Cortex of kidney (tissue), 1 donor: ENCODE measurements at places on chromosomes 3 and 15.

DNA sequence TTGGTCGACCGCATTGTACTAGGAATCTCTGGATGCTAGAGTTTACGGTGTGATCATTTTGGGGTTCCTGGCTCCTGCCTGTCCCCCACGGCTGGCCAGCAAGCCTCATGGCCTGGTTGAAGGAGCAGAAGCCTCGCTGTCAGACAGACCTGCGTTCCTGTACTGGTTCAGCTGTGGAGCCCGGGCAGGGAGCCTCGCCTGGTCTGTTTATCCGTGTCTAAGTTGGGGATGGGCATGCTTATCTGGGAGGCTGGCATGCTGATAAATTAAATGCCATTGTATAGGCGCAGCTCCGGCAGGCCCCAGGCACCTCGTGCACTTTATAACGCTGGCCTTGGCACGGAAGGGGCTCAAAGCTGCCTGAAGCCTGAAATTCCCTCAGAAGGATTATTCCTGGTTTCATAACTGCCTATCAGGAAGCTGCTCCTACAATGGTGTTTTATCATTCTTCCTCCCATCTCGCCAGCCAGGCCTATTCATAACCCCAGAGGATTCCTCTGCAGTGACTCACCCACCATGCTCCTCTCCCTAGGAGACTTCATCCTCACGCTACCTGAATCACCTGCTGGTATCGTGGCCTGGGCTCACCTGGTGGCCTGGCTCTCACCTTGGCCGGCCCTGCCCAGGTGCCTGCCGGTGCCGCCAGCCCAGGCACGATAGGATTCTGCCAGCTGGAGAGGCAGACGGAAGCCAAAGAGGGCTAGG, 110.9 kb downstream of the ASB7 start:
- no peak for DNase-seq

DNA sequence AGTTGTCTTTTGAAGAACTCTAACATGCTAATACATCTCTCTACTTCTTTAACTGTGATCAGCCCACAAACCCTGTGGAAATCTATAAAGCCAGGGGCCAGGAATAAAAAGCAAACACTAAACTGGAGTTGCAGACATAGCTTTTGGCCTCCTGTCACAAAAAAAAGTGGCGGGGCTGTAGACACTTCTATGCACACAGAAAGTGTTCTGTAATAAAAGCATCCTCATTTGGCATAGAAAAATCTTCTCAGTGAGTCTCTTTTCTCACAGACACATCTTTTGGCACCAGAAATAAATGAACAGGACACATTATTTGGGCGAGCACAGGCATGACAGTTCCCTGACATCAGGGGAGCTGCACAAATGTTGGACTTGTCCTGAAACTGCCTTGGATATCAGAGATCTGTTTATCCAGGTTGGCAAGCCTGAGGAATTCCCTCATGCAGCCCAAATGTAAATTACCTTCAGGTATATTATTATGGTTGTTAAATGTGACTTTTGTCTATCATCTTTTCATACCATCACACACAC, 355.4 kb downstream of the FGF12 start:
- no peak for DNase-seq

DNA sequence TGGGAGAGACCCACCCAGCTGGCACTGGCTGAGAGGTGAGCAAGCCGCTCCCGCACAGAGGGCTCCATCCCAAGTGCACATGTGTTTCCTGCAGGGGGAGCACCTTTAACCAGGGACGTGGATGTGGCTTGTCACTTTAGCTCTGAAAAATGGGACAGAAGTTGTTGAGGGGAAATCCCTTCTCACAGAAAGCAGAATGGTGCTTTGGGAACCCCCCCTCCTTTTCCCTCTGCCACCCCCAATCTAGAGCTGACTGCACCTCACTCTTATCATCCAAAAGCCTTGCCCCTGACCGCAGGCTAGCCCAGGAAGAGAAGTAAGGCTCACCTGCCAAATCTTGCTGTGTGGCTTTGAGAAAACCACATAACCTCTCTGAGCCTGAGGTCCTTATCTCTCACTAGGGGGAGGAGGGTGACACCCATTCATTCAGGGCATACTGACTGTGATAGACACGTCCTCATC, 77.9 kb downstream of the RPN1 start:
- no peak for DNase-seq

DNA sequence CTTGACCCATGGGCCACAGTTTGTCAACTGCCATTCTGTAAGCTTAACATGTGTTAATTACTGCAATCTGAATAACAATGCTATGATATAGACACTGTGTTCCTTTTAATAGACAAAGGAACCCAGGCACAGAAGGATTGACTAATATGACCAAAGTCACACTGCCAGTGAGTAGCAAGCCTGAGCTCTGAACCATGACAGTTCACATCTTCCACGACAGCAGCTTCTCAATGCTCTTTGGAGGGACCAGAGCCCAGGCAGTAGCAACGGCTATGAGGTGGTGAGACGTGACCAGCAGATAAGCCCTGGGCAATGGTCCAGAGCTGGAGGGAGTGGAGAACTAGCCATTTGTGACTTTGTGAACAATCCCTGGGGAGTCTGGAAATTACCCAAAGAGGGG, 19.4 kb downstream of the CA12 start:
- DNase-seq, result no peak

- DNase-seq, result no peak
Observed at GRCh38 chr3:115927197-115927596, 303.9 kb downstream of the GAP43 start.

DNA sequence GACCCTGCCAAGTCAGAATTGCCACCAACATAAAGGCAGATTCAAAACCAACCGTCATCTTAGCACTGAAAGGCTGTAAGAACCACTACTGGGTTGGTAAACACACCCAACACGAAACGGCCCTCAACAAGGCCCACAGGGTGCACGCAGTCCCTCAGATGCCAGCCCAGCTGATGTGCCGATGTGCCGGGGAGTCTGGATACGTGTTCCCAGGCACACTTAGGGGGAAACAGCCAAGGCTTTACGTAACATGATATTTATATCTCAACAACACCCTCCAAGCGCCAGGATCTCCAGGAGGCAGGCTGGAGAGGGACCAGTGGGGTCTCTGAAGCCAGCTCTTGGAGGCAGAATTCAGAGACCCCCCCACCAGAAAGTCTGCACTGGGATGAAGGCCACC, 14.2 kb downstream of the POC1A start:
- DNase-seq, result no peak

GRCh38 chr15:67280217-67280616, 25.6 kb downstream of the IQCH start:
- DNase-seq, result no peak

- DNase-seq, result no peak
Observed at GRCh38 chr15:52808441-52808840, 18.3 kb upstream of the ONECUT1 start.

GRCh38 chr3:150770681-150771080, 7.7 kb upstream of the SIAH2 start:
- DNase-seq, result no peak

GRCh38 chr3:28122227-28122626, 119.2 kb upstream of the CMC1 start:
- no peak for DNase-seq

DNA sequence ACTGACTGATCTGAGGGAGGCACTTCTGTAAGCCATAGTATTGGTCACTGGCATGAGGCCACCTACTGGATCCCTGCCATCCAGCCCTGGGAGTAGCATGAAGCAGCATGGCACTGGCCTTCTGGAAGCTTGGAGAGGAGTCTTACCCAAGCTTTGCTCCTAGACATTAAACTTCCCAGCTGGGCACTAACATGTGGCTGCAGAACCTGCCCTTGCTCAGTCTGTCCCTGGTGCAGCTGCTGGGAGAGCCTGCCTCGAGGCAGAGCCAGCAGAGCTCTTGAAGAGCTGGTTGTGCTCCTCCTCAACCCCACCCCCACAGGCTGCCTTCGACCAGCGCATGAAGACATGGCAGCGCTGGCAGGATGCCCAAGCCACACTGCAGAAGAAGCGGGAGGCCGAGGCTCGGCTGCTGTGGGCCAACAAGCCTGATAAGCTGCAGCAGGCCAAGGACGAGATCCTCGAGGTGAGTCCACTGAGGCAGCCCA, 17.1 kb upstream of the SNX22 start:
- DNase-seq, result no peak

DNA sequence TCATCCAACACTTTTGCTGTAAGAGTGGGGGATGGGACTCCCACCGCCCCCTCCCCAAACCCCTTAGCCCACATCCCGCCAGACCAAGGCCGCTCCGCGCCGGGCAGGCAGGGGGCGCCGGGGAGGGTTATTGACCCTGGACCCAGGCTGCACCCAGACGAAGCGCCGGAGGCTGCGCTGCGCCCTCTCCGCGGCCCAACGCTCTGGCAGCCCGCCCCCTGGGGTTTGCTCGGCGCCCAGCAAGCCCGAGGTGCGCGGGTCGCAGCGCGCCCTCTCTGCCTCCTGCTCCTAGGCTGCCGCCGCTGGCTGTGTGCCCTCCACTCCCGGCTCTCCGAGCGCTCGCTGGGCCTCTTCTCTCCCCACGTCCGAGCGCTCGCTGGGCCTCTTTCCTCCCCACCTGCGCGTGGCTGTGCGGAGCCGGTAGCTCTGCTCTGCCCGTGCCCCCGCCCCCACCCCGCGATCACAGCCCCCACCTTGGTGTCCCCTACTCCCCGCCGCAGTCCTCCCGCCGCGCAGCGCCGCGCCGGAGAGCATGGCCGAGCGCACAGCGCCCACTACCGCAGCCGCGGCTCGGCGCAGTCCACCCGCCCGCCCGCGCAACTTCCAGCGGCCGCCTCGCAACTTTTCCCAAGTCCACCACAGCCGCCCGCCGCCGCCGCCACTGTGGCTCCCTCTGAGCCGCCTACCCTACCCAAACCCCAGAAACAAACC, 1.2 kb downstream of the MECOM start:
- DNase-seq, result no peak

DNA sequence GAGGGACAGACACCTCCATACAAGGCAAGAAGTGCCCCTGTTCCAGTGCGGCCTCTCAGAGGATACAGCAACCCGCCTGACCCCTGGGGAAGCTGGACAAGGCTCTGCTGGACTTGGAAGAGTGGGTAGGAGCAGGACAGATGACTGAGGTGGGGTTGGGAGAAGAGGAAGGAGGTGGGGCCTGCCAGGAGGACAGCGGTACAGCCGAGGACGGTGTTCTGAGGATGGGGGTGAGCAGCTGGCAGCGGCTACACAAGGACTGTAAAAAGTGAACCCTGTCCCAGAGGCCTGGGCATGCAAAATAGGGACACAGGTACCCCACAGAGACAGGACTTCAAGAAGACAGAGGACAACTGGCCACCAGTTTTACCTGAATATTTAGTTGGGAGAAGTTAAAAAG, 23.5 kb upstream of the ELP6 start:
- no peak for DNase-seq

- DNase-seq, result no peak
Observed at GRCh38 chr3:5011555-5012256, 32.5 kb downstream of the BHLHE40 start.

GRCh38 chr3:126550488-126551051, 8.2 kb downstream of the C3orf22 start:
- DNase-seq, result no peak

GRCh38 chr3:52893723-52894122, 3.6 kb downstream of the STIMATE start:
- DNase-seq, result no peak

DNA sequence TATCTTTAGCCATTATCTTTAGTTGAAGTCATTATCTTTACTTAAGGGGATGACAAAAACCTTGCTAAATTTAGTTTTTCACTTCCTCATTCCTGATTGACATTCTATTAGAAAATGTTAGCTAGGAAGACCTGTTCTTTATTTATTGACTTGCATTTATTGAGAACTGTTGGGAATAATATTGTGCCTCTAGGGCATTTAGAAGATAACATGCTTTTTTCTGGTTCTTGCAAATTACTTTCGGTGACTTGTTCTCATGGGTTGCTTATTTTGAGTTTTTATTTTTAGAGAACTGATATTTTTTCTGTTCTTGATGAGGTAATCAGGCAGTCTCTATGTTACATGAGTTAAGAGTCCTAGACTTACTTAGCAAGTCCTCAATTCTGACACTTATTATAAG, 48.3 kb upstream of the CTDSPL start:
- no peak for DNase-seq

DNA sequence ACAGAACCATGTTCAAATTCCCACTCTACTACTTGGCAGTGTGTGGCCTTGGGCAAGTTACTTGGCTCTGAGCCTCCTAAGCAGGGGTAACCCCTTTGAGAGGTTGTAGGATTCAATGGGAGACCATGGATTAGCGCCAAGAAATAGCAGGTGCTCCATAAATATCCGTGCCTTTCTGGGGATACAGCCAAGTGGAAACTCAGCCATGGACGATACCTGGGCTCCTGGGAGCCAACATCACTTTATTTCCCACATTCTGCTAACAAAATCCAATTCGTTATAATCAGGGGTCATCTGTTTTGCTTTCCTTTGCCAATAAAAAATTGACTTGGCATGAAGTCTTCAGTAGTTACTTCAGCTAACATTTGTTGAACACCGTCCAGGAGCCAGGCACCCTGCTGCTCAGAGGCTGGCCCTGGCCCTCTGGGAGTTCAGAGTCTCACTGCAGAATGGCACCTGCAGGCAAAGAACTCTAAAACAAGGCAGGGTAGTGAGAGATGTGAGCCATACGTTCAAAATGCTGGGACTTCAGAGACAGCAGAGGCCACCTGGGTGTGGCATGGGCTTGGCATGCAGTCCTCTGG, 42.3 kb downstream of the ZDHHC19 start:
- no peak for DNase-seq

- no peak for DNase-seq
Observed at GRCh38 chr15:78131295-78132061, at the start of gene CIB2. Gene CIB2 (minus strand): TSS chr15:78131445. CDS start chr15:78131215, 230 bp downstream.

- no peak for DNase-seq
Observed at GRCh38 chr3:73558727-73559075, 66.0 kb downstream of the PDZRN3 start.

- DNase-seq, result no peak
Observed at GRCh38 chr3:166986000-166986399, 394.1 kb downstream of the ZBBX start.

DNA sequence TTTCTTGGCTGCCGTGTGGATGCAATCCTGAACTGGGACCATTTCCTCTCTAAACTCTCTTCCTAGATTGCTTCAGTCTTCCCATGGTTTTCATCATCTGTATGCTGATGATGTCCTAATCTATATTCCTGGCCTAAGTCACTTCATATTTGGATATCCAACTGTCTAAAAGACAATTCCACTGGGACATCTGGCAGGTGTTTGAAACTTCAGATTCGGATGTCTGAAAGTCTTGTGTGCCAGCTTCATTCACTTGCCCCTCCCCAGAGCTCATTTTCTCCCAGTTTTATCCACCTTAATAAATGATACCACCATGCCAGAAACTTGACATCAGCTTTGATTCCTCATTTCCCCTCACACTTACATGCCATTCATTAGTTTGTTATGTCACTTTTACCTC, 134.9 kb upstream of the PTX3 start:
- no peak for DNase-seq

DNA sequence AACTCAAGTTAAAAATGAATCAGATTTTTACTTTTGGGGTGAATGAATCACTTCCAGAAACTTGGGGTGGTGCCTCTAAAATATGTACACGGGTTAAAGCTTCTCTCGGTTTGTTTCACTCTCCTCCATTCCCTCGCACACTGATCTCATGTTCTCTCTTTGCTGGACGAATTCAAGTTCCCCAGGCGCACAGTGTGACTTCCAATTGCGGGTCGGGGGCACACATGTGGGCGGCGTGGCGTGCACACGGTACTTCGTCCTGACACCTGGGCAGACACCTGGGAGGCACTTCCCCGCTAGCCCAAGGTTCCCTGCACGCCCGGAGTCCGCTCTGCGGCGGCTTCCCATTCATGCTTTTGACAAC, 692 bp downstream of the SCAANT1 start:
- no peak for DNase-seq
